ENCODE measurements at places on chromosomes 6 and 20.

DNA sequence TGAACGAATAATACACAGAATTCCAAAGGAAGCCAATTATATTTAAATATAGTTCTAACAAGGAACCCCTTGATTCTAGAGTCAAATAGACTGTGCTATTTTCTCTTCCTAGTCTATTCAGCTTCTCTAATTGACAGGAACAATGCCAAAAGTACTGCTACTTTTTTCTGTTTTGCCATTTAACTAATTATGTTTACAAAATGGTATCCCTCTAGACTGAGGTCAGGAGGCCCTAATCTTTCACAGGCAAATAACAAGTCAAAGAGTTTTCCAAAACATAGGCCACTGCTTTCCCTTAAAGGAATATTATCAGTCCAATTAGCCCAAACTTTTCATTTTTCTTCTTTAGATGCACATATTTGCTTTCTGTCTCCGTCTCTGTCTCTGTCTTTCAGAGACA, 539.3 kb downstream of the RFPL4B start:
- DNase-seq = no peak

DNA sequence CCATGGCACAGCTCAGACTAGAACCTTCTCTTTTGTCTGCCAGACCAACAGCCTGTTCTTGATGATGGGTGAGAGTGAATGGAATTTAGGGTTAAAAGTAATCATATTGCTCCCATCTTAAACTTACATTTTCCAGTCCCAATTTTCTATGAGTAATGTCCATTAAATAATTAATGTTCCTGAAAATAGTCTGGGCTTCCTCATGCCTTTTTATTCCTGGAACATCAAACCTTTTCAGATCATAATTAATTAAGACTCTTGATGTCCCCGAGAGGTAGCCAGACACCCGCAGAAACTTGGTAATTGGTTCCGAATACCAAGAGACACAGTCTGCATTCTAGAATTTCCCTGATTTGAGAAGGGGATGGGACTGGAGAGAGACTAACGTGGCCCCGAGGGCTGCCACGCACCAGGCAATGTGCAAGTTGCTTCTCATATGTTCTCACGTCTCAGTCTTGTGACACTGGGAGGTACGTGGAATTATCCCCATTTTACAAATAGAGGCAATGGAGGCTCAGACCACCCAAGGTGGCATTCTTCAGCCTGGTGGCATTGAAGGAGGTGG, 78.6 kb upstream of the TOX2 start:
- no peak for DNase-seq

- no peak for DNase-seq
Measured at GRCh38 chr6:93515736-93516135, 96.4 kb upstream of the EPHA7 start.

GRCh38 chr20:25318471-25319240, 70.8 kb downstream of the PYGB start:
- DNase-seq = no peak

DNA sequence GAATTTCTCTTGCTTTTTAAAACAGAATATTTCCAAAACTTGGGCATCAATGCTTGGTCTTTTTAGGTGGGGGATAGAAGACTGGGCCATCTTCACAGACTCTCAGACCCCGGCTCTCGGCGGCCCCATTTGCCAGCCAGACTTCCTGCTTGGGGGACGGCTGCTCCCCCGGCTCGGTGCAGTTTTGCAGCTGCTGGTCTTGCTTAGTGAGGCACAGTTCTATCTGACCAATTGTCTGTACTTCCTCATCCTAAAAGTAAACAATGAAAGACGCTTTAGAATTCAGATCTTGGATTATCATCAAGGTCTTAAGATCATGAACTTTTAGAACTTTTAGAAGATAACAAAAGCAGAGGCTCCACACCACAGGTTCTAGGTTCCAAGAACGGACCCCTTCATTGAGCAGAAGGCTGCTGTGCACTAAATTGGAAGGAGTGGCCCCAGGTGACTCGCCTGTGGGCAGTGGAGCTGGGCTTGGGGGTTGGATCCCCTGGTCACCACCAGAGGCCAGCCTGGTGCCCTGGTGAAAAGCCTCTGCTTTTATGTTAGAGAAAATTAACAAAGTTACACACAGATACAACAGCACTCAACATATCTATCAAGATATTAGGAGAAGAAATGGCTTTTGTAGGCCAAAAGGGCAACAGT, 26.7 kb downstream of the RNASET2 start:
- no peak for DNase-seq

- no peak for DNase-seq
Measured at GRCh38 chr20:8788831-8789230, 280.1 kb upstream of the PLCB4 start.

- DNase-seq = no peak
Measured at GRCh38 chr6:36717231-36717825, 19.7 kb downstream of the RAB44 start.

GRCh38 chr6:141105481-141105880, 1027.2 kb upstream of the GJE1 start:
- DNase-seq = peak; percentile 30

- no peak for DNase-seq
Measured at GRCh38 chr6:163663575-163663974, 249.1 kb downstream of the QKI start.

- DNase-seq = peak; percentile 79
Measured at GRCh38 chr6:32154514-32155161, 697 bp downstream of the PPT2 start.

DNA sequence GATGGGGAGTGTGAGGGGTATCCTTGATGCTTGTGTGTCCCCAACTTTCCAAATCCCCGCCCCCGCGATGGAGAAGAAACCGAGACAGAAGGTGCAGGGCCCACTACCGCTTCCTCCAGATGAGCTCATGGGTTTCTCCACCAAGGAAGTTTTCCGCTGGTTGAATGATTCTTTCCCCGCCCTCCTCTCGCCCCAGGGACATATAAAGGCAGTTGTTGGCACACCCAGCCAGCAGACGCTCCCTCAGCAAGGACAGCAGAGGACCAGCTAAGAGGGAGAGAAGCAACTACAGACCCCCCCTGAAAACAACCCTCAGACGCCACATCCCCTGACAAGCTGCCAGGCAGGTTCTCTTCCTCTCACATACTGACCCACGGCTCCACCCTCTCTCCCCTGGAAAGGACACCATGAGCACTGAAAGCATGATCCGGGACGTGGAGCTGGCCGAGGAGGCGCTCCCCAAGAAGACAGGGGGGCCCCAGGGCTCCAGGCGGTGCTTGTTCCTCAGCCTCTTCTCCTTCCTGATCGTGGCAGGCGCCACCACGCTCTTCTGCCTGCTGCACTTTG, at the start of gene TNF:
Gene TNF (plus strand): TSS at position 231 of the 567 bp plus-strand sequence. CDS start 177 bp downstream, at position 408.
- peak; percentile 68 for DNase-seq

- no peak for DNase-seq
Measured at GRCh38 chr6:145813285-145814034, 1.1 kb downstream of the FBXO30 start.

DNA sequence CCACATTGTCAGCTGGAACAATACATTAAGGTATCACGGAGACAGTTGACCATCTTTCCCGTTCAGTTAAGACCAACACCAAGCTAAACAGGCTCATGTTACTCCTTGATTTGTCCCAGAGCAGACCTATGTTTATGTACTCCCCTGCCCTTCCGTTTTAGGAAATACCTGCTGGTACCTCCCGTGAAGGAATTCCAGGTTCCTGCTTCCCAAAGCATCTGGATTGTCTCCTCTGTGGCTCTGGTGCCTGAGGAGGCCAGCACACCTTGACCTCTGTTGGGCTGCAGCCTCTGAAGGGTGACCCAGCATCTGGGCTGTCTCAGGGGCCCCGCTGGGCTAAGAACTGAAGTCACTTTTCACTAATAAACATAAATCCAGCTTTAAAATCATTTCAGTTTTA, 647.8 kb upstream of the MARCKS start:
- no peak for DNase-seq

DNA sequence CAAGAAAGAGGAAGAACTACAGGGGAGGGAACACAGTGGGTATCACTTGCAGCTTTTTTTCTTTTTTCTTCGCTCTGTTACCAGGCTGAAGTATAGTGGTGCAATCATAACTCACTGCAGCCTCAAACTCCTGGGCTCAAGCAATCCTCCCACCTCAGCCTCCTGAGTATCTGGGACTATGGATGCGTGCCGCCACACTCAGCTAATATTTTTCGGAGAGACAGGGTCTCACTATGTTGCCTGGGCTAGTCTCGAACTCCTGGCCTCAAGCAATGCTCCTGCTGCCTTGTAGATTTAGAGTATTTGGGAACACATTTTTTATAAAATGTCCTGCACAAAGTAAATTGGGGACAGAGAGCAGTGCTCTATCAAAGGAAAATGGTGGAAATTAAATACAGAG, 28.3 kb downstream of the PARD6B start:
- no peak for DNase-seq

- no peak for DNase-seq
Measured at GRCh38 chr6:56616967-56617366, 25.7 kb downstream of the DST start.

DNA sequence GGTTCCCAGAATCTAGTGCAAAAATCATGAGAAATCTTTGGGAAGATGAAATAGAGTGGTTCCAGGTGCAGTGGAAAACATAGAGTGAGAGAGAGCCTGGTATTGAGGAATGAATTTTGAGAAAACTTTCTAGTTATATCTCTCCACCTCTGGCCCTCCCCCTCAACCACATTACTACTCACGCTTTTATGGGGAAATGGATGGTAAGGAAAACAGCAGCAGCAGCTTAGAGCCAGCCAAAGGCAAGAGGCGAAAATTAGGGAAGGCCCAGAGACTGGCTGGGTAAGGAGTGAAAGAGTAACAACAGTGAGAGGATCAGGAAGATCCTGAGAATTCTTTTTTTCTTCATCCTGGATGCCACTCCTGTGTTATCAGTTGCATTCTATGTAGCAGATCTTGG, 187.9 kb upstream of the ECI2 start:
- no peak for DNase-seq

GRCh38 chr6:117267766-117268534, 2.6 kb downstream of the VGLL2 start:
- DNase-seq = no peak

DNA sequence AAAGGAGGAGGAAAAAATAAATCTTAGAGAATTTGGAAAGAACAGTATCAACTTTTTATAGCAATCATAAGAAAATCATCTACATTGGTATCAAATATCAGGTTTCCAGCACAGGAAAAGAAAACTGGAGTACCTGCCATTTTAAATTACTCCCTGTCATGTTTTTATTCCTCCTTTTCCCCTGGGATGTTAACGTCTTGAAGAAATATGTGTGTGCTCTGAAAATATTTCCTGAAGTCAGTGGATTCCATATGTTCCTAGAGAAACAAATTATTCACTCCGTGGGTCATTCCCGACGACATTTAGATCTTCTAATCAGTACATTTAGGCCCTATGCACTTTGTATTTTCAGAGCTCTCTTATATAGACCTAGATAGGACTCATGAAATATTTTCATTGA, 42.0 kb upstream of the RSPO3 start:
- no peak for DNase-seq

DNA sequence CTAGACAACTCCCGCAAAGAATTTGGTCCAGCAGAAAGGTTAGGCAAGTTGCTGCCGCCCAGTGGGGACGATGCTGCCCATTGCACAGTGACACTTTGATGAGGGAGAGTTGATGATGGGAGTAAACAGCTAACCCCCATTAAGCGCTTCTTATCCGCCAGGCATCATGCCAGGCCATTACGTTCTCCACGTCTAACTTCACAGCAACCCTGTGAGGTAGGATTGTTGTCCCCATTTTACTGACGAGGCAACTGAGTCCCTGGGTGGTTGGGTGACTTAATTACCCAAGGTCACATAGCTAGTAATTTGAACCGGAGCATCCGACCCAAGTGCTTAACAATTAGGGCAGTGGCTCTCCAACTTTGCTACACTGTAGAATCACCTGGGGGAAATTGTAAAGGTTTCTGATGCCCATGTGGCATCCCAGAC, 738 bp downstream of the RALGAPB start:
- peak; percentile 76 for DNase-seq

GRCh38 chr6:170129691-170130171, 161.1 kb downstream of the DLL1 start:
- DNase-seq = peak; percentile 48

DNA sequence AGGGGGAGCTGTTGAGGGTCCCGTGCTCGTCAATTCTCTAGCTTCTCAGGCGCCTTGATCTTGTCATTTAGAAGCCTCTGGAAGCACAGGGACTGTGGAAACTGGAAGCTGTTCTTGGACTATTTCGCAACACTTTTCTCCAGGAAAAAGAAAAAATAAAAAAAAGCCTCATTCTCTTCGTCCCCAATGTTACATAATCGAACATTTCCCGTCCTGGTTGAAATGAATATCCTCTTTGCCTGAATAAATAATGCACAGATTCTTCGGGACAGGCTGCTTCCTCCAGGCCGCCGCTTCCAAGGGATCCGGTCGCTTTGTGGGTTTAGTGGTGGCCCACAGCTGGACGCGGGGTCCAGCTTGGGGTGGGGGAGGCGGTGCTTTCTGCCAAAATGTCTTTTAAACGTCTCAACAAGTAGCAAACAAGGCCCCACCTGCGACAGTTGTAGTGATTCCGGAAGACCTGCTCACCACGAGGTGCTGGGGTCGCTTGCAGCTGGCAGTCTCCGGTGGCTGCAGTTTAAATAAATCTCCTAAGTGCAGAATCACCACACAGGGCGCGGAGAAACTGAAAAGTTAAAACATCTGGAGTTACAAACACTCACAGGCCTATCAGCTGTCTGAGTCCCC, 125.9 kb upstream of the ESR1 start:
- DNase-seq = no peak

DNA sequence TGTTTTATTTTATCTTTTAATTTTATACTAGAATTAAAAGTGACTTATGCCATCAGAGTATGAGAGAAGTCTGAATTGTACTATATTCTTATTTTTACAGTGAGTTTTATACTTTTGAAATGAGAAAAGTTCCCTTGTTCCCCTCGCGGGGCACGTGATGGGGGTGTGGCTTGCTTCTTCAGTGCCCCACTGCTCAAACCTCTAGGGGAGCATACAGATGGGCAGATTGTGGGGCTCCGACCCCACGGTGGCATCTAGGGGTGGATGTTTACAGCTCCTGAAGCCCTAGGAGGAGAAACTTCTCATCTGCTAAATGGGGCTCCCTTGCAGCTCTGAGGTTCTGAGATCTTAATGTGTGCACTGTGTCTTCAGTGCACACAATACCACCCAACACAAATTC, 11.9 kb upstream of the MAS1L start:
- no peak for DNase-seq

- DNase-seq = no peak
Measured at GRCh38 chr6:110560239-110561007, 84.0 kb upstream of the SLC22A16 start.

DNA sequence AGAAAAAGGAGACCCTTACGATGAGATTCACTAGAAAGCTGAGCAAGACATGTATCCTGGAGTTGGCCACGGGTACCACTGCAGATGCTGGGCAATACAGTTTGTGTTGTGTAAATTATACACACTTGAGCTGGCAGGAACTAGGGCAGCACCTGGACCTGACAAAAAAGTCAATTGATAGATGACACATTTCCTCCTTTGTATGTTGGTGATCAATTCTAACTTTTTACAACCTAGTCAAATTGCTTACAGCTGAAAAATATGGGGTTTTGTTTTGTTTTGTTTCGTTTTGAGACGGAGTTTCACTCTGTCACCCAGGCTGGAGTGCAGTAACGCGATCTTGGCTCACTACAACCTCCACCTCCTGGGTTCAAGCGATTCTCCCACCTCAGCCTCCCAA, 108.9 kb downstream of the UST start:
- DNase-seq = no peak

Measured in T47D (cell line).